ENCODE measurements at places on chromosomes 2 and 18.

DNA sequence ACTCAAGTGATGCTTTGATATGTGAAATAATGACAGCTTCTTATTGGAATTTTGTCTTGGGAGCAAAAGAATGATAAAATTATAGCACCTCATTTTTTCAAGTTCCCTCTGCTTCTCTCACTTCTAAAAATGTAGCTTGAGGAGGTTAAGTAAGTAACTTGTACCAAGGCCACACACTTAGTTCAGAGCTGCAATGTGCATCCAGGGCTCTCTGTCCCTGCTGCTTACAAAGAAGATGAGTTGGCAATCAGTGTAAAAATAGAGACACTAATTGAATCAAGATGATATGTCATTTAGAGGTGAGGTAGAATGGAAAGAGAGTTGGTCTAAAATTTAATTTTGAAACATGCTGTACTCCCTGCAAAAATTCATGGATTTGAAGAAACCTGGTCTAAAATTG, 312.0 kb upstream of the TNP1 start:
- no peaks in the 10 kb centered on the region for H3K27me3 ChIP-seq
- H3K36me3 ChIP-seq = no peaks in the 10 kb centered on the region
- no peak overlapping the region for H3K27ac ChIP-seq
- H3K4me3 ChIP-seq = no peak overlapping the region

DNA sequence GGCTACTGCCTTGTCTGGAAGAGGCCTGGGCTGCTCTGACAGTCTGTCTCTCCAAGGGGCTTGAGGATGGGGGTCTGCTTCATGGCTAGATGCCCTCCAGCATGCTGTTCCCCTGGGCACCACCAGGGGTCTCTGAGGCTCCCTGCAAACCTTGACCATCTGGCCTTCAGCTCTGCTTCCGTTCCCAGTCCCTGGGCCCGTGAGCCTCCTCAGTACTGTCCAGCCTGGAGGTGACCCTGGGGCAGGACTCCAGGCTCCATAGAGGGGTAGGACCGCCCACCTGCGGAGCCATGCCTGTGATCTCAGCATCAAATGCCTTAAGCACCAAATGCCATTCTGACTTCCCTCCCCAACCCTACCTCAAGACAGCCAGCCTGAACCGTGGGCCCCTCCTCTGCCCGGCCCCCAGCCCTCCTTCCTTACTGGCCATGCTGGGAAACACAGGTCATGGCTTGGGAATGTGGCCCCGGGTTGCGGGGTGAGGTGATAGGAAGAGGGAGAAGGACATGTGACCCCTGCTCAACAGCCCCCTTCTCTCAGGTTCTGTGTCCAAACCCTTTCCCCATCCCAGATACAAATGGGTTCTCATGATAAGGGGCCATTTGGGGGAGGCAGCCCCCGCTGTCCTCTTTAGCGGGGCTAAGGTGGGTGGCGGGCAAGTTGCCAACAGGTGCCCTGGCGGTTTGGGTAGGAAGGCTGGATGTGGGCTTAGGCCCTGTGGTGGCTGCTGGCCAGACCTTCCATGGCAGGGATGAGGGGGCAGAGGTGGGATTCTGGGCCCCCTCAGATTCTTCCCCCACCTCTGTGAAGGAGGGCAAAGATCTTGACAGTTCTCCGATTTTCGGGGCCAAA, 25.0 kb downstream of the SPEG start:
- peak overlapping the region; percentile 54 for H3K27ac ChIP-seq
- H3K27me3 ChIP-seq = no peaks in the 10 kb centered on the region
- DNase-seq = no peak
- H3K4me3 ChIP-seq = peak overlapping the region; percentile 20
- H3K36me3 ChIP-seq = no peaks in the 10 kb centered on the region

GRCh38 chr2:234459401-234460009, 37.4 kb downstream of the ARL4C start:
- H3K27me3 ChIP-seq = no peaks in the 10 kb centered on the region
- H3K36me3 ChIP-seq = no peaks in the 10 kb centered on the region
- no peak for DNase-seq
- H3K4me1 ChIP-seq = no peaks in the 10 kb centered on the region
- no peak overlapping the region for H3K27ac ChIP-seq

DNA sequence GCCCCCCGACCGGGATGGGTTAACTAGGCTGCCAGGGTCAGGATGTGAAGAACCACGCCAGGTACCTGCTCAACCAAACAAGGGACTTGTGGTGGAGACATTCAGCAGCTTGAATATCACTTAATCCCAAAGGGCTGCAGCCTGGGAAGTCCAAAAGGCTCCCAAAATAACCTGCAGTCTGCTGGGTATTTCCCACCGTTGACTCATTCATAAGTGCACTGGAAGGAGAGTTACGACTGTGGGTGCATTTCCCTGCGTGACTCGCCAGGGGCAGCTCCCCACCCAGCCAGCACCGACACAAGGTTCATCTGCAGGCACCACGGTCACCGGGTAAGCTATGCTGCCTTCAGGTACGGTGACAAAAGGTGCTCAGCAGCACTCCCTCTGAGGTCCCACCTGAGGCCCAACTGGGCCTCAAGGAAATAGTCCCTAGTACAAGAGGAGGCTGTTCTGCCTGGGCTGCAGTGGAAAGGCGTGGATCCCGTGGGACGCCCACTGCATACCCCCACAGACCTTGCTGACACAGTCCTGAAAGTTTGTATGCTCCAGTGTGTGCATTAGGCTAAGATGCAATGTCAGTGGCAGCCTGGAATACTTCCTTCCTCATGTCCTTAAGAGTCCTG, 86.5 kb downstream of the UXS1 start:
- H3K4me1 ChIP-seq = peaks cover 6% of the 10 kb centered on the region
- no peak overlapping the region for H3K27ac ChIP-seq
- DNase-seq = no peak
- peaks cover 7% of the 10 kb centered on the region for H3K36me3 ChIP-seq
- no peaks in the 10 kb centered on the region for H3K27me3 ChIP-seq

GRCh38 chr18:478681-479080, 21.8 kb downstream of the COLEC12 start:
- no peaks in the 10 kb centered on the region for H3K27me3 ChIP-seq
- H3K4me1 ChIP-seq = no peaks in the 10 kb centered on the region
- H3K27ac ChIP-seq = no peak overlapping the region
- DNase-seq = no peak

- H3K36me3 ChIP-seq = no peaks in the 10 kb centered on the region
- DNase-seq = no peak
- no peaks in the 10 kb centered on the region for H3K27me3 ChIP-seq
- H3K4me3 ChIP-seq = no peak overlapping the region
Observed at GRCh38 chr2:165725421-165725820, 68.6 kb downstream of the GALNT3 start.

DNA sequence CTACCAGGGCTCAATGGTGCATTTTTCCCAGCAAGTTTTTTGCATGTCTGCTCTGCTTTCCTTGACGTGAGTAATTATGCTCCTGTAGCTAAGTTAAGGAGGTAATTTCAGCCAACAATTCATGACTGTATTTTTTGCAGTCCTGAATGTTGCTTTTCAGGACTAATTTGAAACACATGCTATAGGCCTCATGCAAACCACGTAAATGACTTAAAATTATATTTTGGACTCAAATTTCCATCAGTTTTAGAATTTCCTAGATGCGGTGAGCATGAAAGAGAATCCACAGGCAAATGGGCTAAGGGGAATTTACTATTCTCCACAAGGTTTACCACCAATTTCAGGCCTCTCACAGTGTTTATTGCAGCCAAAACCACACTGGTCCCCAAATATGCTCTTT, 589.9 kb upstream of the LRRTM1 start:
- no peaks in the 10 kb centered on the region for H3K4me1 ChIP-seq
- H3K4me3 ChIP-seq = no peak overlapping the region
- no peak overlapping the region for H3K27ac ChIP-seq

DNA sequence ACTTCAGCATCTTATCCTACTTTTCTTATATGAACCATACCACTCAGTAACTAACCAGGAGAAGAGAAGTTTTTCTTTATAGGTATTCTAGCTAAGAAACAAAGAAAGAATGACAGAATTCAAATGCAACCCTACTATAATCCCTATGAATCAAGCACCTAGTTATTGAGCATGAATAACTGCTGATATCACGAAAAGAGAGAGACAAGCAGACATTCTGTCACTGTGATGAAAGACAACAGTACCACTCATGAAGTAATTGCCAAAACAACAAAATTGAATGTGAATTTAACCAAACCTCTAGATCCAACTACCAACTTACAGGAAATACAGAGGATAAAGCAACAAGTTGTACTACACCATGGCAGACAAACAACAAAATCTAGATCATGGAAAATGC, 15.3 kb downstream of the TTC21B start:
- H3K27me3 ChIP-seq = no peaks in the 10 kb centered on the region
- DNase-seq = no peak

GRCh38 chr2:53787614-53788289, 908 bp downstream of the ERLEC1 start:
- H3K4me3 ChIP-seq = peak overlapping the region; percentile 82
- H3K27ac ChIP-seq = peak overlapping the region; percentile 80
- H3K4me1 ChIP-seq = peaks cover 47% of the 10 kb centered on the region
- no peaks in the 10 kb centered on the region for H3K36me3 ChIP-seq

GRCh38 chr2:26345283-26345544, 729 bp upstream of the SELENOI start:
- DNase-seq = no peak
- no peaks in the 10 kb centered on the region for H3K27me3 ChIP-seq
- H3K4me3 ChIP-seq = peak overlapping the region; percentile 87
- peaks cover 49% of the 10 kb centered on the region for H3K4me1 ChIP-seq
- no peaks in the 10 kb centered on the region for H3K36me3 ChIP-seq
- H3K27ac ChIP-seq = peak overlapping the region; percentile 98

GRCh38 chr2:203498161-203498560, 36.9 kb downstream of the RAPH1 start:
- DNase-seq = no peak
- no peak overlapping the region for H3K4me3 ChIP-seq
- no peak overlapping the region for H3K27ac ChIP-seq
- H3K4me1 ChIP-seq = peaks cover 7% of the 10 kb centered on the region
- H3K27me3 ChIP-seq = no peaks in the 10 kb centered on the region

GRCh38 chr2:177449159-177449558, 56.6 kb downstream of the AGPS start:
- H3K36me3 ChIP-seq = no peaks in the 10 kb centered on the region
- H3K27me3 ChIP-seq = no peaks in the 10 kb centered on the region
- H3K4me3 ChIP-seq = no peak overlapping the region
- H3K27ac ChIP-seq = no peak overlapping the region

DNA sequence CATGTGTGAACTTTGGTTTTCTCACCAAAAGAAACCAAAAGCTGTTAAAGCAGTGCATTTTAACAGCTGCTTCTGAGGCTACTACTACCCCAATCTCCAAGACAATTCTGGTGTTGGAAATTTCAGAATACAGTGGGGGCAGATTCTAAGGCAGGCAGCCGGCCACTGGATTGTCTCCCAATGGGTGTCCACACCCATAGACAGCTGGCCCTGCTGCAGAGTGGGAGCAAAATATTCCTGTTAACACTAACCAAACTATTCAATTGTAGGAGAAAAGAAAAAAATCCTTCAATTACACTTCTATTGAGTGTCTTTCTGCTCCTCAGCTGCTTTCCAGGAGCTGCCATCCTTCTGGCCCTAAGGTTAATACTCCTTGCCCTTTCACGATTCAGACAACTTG, 223.7 kb downstream of the ALK start:
- no peaks in the 10 kb centered on the region for H3K4me1 ChIP-seq
- H3K27me3 ChIP-seq = peaks cover 7% of the 10 kb centered on the region
- H3K36me3 ChIP-seq = no peaks in the 10 kb centered on the region
- H3K4me3 ChIP-seq = no peak overlapping the region
- DNase-seq = no peak

GRCh38 chr2:212052412-212053159, 486.0 kb downstream of the ERBB4 start:
- H3K4me1 ChIP-seq = no peaks in the 10 kb centered on the region
- DNase-seq = no peak
- no peaks in the 10 kb centered on the region for H3K27me3 ChIP-seq
- H3K4me3 ChIP-seq = no peak overlapping the region

- H3K27me3 ChIP-seq = no peaks in the 10 kb centered on the region
- no peak overlapping the region for H3K4me3 ChIP-seq
- no peaks in the 10 kb centered on the region for H3K36me3 ChIP-seq
Observed at GRCh38 chr2:136129601-136130000, 11.7 kb upstream of the CXCR4 start.

- no peak overlapping the region for H3K4me3 ChIP-seq
- H3K4me1 ChIP-seq = no peaks in the 10 kb centered on the region
- no peaks in the 10 kb centered on the region for H3K36me3 ChIP-seq
- no peak for DNase-seq
- H3K27me3 ChIP-seq = no peaks in the 10 kb centered on the region
- H3K27ac ChIP-seq = no peak overlapping the region
Observed at GRCh38 chr2:48982887-48983435, 171.4 kb downstream of the FSHR start.

GRCh38 chr2:219902891-219903552, 275.6 kb downstream of the SLC4A3 start:
- no peak overlapping the region for H3K4me3 ChIP-seq
- H3K27me3 ChIP-seq = no peaks in the 10 kb centered on the region
- no peaks in the 10 kb centered on the region for H3K4me1 ChIP-seq
- no peak for DNase-seq

DNA sequence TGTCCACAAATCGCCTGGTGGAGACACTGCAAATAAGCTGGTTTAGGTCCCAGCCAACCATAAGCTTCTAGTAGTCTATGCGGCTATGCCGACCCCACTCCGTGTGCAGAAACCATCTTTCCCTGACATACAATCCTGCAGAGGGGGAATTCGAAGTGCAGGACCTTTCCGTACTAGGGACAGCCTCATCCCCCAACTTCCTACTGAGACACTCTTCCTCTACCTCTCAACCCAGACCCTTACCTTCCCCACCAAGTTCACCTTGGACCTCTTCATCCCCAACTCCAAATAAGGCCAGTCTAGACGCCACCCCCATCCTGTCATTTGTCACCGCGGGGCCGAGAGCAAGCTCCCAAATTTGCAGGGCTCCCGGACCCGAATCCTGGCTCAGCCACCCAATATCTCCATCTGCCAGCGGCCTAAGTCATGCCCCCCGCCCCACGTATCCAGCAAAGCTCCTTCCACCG, 496 bp downstream of the SUCLG1 start:
- peaks cover 20% of the 10 kb centered on the region for H3K4me1 ChIP-seq
- peak overlapping the region; percentile 96 for H3K4me3 ChIP-seq
- H3K27ac ChIP-seq = peak overlapping the region; percentile 92

GRCh38 chr18:26119246-26119645, 14.4 kb upstream of the PSMA8 start:
- no peak overlapping the region for H3K4me3 ChIP-seq
- H3K4me1 ChIP-seq = no peaks in the 10 kb centered on the region
- no peaks in the 10 kb centered on the region for H3K27me3 ChIP-seq

GRCh38 chr2:57330447-57330846, 716.2 kb upstream of the VRK2 start:
- no peak overlapping the region for H3K4me3 ChIP-seq
- no peaks in the 10 kb centered on the region for H3K36me3 ChIP-seq
- H3K4me1 ChIP-seq = no peaks in the 10 kb centered on the region
- H3K27ac ChIP-seq = no peak overlapping the region

GRCh38 chr2:68696554-68696953, 38.1 kb upstream of the ARHGAP25 start:
- no peak overlapping the region for H3K4me3 ChIP-seq
- no peaks in the 10 kb centered on the region for H3K4me1 ChIP-seq
- no peak for DNase-seq
- H3K36me3 ChIP-seq = no peaks in the 10 kb centered on the region
- no peaks in the 10 kb centered on the region for H3K27me3 ChIP-seq

GRCh38 chr18:5144629-5145028, 52.4 kb downstream of the AKAIN1 start:
- no peak overlapping the region for H3K4me3 ChIP-seq
- DNase-seq = no peak
- no peaks in the 10 kb centered on the region for H3K36me3 ChIP-seq
- no peak overlapping the region for H3K27ac ChIP-seq
- no peaks in the 10 kb centered on the region for H3K27me3 ChIP-seq

Measured in esophagus squamous epithelium (tissue), 5 donors.